ENCODE measurements at places on chromosomes 2 and 18.

DNA sequence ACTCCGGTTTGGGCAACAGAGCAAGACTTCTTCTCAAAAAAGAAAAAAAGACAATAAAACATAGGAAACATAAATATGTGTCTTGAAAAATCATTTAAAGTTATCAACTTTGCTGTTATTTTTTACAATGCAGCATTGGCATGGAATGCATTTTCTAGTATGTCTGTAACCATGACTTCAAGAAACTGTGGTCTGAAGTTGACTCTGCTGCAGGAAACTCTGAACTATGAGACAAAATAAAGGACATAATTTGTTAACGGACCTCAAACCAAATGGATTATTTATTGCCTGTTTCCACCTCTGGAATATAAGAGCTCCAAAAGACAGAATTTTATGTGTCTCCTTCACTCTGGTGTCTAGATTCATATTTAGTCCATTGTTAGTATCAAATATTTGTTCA lies 79.1 kb downstream of the TRIB2 start:
- no peak for DNase-seq

GRCh38 chr2:119232666-119232993 lies 9.0 kb downstream of the STEAP3 start:
- DNase-seq: no peak

- peak; percentile 87 for DNase-seq
These were observed 102.3 kb upstream of the SMAD7 start for GRCh38 chr18:49052891-49053644.

DNA sequence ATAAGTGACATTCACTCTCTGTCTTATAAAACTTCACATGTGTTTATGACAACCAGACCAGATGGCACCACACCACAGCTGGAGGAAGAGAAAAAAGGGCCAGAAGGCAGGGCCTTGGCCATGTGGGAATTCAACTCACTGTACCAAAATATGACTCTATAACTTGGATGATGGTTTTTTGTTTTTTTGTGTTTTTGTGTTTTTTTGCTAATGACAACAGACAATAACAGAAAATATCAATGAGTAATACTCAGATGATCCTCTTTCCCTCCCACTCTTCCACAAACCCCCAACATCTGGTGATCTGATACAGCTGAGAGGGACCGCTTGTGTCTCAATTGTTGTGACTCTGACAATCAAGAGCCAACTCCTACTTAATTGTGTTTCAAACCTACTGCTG lies 12.4 kb downstream of the NMI start:
- DNase-seq: no peak

GRCh38 chr2:8676191-8676920 lies 5.5 kb upstream of the ID2 start:
- peak; percentile 78 for DNase-seq

- DNase-seq: no peak
These were observed 3.3 kb downstream of the CDH7 start for GRCh38 chr18:65754121-65754520.

DNA sequence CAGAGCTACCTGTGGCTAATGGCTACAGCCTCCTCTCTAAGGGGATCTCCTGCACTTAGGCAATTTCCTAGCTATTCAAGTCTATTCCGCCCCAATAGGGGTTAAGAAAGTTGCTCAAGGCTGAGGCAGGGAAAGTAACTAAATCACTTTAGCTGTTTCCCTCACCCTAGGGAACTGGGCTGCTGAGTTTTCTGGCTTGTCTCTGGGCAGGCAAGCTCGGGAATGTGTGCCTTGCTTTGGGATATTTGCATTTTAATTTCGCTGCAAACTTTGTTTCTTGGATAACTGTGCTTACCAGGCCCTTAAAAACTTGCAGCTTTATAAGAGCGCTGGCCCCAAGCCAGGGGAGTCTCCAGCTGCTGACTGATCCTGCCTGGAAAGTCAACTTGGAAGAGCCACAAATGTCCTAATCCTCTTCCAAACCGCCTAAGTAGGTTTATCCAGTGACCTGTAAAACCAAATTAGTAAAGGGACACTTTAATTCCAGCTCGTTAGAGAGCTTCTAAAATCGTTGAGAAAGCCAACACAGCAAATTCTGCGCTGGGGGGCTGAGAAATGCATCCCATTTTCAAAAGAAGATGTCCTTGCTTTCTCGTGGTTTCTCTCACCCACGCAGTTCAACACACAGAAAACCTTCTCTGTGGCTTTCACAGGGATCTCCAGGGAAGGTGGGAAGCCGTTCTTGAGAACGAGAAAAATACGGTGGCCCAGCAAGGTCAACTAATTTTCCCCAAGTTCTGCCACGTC lies 59.5 kb upstream of the SP3 start:
- DNase-seq: peak; percentile 87

DNA sequence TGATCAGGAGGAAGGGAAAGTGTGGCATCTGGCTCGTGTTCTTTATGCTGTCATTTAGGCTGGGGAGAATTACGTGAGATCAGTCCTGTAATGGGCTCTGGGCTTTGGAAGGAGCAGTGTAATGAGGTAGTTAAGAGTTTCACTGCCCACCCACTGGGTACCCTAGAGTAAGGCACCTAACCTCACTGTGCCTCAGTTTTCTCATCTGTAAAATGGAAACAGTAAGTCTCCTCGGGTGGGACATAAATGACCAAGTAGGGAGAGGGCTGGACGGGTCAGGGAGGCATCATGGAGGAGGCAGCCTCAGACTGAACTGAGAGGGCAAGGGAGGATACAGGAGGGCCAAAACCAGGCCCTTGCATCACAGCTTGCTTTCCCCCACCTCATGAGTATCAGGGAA lies 97.3 kb upstream of the MCFD2 start:
- no peak for DNase-seq

DNA sequence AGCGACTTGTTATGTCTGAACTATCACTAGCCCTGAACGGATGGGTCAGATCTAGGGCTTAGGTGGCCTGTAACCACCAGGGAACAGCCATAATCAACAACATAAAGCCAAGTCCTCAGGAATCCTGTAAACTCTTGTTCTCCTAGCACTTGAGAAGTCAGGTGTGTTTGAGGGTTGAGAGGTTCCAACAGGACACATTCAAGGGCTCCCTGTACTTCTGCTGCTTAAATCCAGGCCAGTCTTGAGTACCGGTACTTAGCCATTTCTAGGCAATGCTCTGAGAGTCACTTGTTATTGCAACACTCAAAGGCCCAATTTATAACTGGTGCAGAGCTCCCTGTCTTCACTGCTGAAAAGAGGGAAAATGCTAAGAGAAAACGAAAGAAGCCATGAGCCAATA lies 21.6 kb upstream of the SLC40A1 start:
- no peak for DNase-seq

DNA sequence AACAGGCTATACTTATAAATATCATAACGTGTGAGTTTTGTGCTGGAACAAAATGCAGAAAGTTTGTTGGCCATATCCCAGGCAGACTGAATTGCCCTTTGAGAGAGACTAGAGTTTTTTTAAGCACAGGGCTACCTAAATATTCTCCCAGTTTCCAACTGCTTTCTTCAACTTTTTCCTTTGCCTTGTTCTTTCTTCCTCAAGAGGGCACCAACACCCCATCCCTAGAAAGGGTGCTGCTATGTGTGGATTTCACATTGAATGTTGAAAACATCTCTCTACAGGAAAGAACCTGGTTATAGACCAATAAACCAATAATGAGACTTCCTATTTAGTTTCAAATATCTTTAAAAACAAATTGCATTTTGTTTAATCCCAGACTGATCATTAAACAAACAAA lies 87.9 kb downstream of the ICOS start:
- DNase-seq: peak; percentile 52

GRCh38 chr2:120760446-120761135 lies 24.9 kb downstream of the GLI2 start:
- DNase-seq: no peak

DNA sequence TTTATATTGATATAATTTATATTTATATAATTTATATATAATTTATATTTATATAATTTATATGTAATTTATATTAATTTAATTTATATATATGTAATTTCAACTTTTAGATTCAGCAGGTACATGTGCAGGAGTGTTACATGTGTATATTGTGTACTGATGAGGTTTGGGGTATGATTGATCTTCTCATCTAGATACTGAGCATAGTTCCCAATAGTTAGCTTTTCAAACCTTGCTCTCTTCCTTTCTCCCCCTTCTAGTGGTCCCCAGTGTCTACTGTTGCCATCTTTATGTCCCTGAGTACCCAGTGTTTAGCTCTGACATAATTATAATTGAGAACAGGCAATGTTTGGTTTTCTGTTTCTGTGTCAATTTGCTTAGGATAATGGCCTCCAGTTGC lies 1335.3 kb upstream of the CDH2 start:
- no peak for DNase-seq

GRCh38 chr18:44526705-44527415 lies 153.8 kb upstream of the SETBP1 start:
- DNase-seq: no peak

GRCh38 chr2:139079311-139079710 lies 299.1 kb upstream of the NXPH2 start:
- DNase-seq: no peak

- no peak for DNase-seq
These were observed 708 bp upstream of the RPIA start for GRCh38 chr2:88690591-88691338.

DNA sequence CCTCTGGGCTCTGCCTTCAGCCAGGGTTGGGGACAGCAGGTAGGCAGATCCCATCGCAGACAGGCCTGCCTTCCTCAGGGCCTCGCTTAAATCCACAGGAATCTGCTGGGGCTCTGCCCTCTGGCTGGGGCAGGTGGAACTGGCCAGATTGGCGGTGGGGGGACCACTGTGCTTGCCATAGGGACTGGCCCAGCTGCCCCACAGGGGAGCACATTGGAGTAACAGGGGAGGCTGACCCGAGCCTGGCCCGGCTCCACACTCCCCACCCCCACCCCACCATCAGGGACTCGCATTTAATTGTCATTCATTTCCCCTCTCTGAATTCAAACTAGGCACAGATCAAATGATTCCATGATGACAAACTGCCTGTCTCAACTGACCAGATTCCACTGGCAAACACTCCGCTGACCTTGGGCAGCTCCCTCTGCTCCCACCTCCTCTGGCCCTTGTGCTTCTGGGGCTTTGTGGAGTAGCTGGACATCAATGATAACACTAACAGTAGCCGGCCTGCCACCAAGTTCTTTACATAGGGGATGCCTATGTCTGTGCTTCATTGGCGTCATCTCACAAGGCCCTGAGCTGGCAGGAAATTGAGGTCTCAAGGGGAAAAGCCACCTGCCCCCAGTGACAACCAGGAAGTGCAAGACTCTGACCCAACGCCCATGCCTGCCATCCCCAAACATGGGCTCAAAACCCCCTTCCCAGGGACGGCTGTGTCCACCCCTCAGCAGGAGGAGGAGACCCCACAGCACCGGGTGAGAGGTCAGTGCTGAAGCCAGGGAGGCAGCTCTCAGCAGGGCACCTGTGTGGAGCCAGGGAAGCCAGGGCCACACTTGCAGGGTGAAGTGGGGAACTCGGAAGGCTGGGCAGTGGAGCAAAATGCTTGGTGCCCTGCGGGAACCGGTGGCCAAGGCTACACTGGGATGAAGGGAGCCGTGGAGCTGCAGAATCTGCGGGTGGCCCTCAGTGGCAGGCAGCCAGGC lies 2.1 kb upstream of the B3GNT7 start:
- DNase-seq: no peak

DNA sequence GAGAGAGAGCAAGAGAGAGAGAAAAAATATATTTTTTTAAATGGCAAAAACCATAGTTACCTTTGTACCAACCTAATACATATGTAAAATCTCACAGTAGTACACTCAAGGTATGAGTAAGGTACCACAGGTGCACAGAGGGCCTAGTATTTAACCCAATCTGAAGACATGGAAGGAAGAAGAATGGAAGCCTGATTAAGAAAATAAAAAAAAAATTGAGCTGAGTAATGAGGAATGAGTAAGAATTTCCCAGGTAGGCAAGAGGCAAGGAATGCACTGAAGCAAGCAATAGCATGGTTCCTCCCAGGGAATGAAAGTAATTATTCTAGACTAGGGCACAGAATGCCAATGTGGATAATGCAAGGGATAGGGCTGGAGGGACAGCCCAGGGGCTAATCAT lies 294.2 kb downstream of the FIGN start:
- no peak for DNase-seq

GRCh38 chr2:144146876-144147275 lies 373.0 kb downstream of the ZEB2 start:
- DNase-seq: no peak

DNA sequence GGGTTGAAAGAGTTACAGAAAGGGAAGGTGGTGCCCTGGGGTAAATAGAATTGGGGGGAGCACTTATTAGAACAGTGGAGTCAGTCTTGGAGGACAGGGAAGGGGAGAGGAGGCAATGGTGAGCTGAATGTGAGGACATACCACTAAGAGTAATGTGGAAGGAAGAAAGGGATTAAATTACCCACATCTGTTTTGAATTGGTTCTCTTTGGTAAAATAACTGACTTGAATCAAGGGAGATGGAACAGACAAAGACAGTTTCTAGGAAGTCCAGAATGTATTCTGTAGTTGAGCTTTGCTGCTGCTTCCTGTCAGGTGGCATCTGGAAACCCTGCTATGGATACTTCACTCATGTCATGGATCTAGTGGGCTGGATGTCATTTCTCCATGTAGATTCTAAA lies 6.7 kb downstream of the SETBP1 start:
- DNase-seq: peak; percentile 65

GRCh38 chr2:219159771-219160185 lies 837 bp downstream of the NHEJ1 start:
- DNase-seq: no peak

- DNase-seq: peak; percentile 73
These were observed 23.7 kb upstream of the CD28 start for GRCh38 chr2:203682688-203683130.

GRCh38 chr2:20193185-20193584 lies 31.7 kb downstream of the SDC1 start:
- no peak for DNase-seq
